ENCODE measurements at places on chromosomes 12 and 14. TPM values are rescaled to one million over a fixed set of nuclear protein-coding genes. Genes with fewer than 3 reads are reported as not detected.

GRCh38 chr14:104746071-104746545, 6.8 kb upstream of the SIVA1 start:
- no peak for DNase-seq
- no peak overlapping the region for H3K27ac ChIP-seq
- no peaks in the 10 kb centered on the region for H3K4me1 ChIP-seq
- H3K36me3 ChIP-seq: no peaks in the 10 kb centered on the region

- no peaks in the 10 kb centered on the region for H3K27me3 ChIP-seq
- H3K4me1 ChIP-seq: no peaks in the 10 kb centered on the region
- H3K4me3 ChIP-seq: no peak overlapping the region
- H3K36me3 ChIP-seq: no peaks in the 10 kb centered on the region
- H3K27ac ChIP-seq: no peak overlapping the region
Measured at GRCh38 chr12:90706036-90706435, 248.9 kb downstream of the CCER1 start.

- H3K4me3 ChIP-seq: no peak overlapping the region
- no peaks in the 10 kb centered on the region for H3K36me3 ChIP-seq
- H3K4me1 ChIP-seq: no peaks in the 10 kb centered on the region
- no peak for DNase-seq
- H3K27me3 ChIP-seq: peaks cover 4% of the 10 kb centered on the region
Measured at GRCh38 chr12:5396541-5396940, 35.4 kb upstream of the NTF3 start.

- H3K27me3 ChIP-seq: peaks cover 9% of the 10 kb centered on the region
- H3K36me3 ChIP-seq: no peaks in the 10 kb centered on the region
- H3K4me1 ChIP-seq: peaks cover 8% of the 10 kb centered on the region
- DNase-seq: no peak
- H3K27ac ChIP-seq: no peak overlapping the region
Measured at GRCh38 chr14:105941226-105942166, 415.1 kb downstream of the TMEM121 start.

DNA sequence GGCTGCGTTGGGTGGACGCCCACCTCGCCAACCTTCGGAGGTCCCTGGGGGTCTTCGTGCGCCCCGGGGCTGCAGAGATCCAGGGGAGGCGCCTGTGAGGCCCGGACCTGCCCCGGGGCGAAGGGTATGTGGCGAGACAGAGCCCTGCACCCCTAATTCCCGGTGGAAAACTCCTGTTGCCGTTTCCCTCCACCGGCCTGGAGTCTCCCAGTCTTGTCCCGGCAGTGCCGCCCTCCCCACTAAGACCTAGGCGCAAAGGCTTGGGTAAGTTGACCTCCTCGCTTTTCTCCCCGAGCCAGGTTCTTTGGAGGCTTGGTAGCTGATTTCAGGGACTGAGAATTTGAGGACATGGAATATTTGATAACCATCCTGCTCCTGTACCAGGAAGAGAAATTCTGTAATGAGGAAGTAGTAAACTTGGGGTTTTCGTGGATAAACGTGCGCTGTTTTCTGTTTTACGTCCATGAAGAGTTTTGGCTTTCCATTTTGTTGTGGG, 530 bp downstream of the APAF1 start:
- peaks cover 23% of the 10 kb centered on the region for H3K36me3 ChIP-seq
- H3K4me1 ChIP-seq: peaks cover 48% of the 10 kb centered on the region
- no peaks in the 10 kb centered on the region for H3K27me3 ChIP-seq
- no peak for DNase-seq
- peak overlapping the region; percentile 92 for H3K4me3 ChIP-seq

GRCh38 chr14:24130380-24130716, at the start of gene FITM1:
FITM1 (plus strand) TSS chr14:24130659; CDS start chr14:24131564, 905 bp downstream.
- peaks cover 20% of the 10 kb centered on the region for H3K4me1 ChIP-seq
- H3K27ac ChIP-seq: no peak within 1 kb of the TSS
- no peak within 1 kb of the TSS for H3K4me3 ChIP-seq
- H3K36me3 ChIP-seq: peaks cover 3% of the 10 kb centered on the region
- no peak for DNase-seq

DNA sequence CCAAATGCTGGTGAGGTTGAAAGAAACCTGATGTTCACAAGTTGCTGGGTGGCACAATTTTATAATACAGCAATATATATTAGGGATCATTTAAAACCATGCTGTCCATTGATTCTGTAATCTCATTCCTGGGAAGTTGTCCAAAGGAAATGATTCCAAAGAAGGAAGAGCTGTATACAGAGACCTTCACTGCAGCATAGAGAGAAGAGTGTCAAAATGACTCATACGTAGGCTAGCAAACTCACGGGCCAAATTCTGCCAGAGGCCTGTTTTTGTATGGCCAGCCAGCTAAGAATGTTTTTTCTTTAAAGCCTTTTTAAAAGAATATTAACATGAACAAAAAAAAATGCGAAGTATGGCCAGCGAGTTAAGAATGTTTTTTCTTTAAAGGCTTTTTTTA, 69.2 kb upstream of the MED13L start:
- H3K36me3 ChIP-seq: no peaks in the 10 kb centered on the region
- H3K4me3 ChIP-seq: no peak overlapping the region
- DNase-seq: no peak
- no peaks in the 10 kb centered on the region for H3K4me1 ChIP-seq
- no peak overlapping the region for H3K27ac ChIP-seq

DNA sequence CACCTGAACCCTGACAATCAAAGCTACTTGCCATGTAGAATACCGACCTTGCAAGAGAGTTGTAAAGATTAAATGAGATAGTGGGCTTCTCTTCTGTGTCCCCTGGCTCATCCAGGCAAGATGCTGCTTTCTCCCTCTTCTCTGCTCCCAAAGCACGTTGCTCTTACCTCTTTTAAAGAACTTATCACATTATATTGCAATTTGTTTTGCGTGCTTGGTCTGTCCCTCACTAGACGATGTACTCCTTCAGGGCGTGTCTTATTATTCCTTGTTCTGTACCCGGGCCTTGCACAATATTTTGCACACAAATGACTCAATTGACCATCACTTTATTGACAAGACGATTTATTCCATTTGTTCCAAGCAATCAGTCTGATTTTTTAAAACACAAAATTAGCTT, 3.3 kb downstream of the DCN start:
- H3K27ac ChIP-seq: no peak overlapping the region
- DNase-seq: no peak
- H3K4me1 ChIP-seq: no peaks in the 10 kb centered on the region

Gene SPX
- total RNA-seq: 1.0 TPM

Gene SCN8A
- 0.26 TPM for total RNA-seq

Gene PMEL
- total RNA-seq: not detected

Gene REM2
- 0.39 TPM for total RNA-seq

Measured in activated T-helper 1 cell treated with anti-CD3 and anti-CD28 coated beads, Interleukin-12 subunit alpha, Interleukin-12 subunit beta, Interleukin-2, Interleukin-4 antibody, amounts not matched to agents 30 ng/mL and 10 ng/mL and 1 ng/mL, durations not matched to agents 14 hours and 24 hours and 36 hours (primary cell).